ENCODE measurements at places on chromosomes 2 and 18.

DNA sequence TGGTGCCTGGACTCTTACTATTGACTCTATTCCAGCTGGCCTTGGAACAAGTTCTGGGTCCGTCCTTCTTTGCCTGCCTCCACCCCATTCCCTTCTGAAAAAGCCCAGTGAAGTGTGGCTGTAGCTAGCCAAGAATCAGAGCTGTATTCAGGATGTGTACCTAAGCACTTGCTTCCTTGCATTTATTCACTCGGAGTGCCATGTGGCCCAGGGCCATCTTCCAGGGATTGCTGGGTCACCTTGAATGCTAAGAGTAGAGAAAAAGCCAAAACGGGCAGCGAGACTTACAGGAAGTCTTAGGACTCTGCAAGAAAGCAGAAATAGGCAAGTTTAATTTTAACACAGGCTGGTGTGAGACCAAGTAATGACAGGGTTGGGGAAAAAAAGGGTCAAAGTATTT is 4.1 kb downstream of the ITGA6 start:
- DNase-seq = no peak

DNA sequence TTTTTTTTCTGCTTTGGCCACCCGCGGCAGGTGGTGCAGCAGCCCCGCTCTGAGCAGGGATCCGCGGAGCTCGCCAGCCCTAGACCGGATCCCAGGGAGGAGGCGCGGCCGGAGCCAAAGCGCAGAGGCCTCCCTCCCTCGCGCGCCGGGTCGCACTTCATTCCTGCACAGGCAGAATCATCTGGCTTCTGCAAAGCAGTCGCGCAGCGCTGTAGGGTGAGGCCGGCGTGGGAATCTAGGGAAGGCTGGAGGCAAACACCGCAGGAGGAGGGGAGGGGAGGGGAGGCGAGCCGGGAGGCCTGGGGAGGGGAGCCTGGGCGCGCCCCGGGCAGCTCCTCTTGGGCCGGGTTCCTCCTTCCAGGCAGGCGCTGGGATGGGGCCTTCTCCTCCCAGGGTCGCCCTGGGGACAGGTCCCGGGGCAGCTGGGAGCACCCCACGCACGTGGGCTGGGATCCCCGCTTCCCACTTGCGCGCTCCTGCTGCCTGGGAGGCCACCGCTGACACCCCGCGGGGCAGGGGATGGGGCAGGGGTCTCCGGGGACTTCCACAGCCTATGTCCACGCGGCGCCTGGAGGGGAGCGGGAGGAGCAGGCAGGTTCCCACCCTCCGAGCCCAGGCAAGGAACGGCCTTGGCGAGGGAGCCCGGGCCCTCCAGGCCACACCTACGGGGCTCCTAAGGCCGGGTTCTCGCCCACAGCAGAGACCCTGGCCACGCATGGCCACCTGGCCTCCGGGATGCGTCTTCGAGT is 45.0 kb downstream of the MBP start:
- DNase-seq = no peak

GRCh38 chr2:190235551-190236075 is 84.0 kb downstream of the HIBCH start:
- no peak for DNase-seq

DNA sequence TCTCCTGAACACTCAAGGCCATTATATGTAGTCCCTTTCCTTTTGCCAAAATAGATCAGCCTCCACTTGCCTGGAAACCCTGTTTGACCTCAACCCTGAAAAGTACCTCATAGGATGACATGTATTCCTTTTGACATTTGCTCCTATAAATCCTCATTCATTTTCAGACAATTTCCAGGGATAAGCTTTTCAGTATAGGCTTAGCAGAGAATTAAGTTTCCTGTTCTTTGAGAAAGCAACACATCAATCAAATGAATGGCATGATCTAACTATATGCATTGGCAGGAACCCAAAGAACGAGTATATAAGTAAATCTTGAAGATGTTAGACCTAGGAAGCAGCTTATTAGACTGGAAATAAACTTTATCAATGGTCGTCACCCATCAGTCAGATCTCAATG is 483.0 kb downstream of the CCDC85A start:
- no peak for DNase-seq

DNA sequence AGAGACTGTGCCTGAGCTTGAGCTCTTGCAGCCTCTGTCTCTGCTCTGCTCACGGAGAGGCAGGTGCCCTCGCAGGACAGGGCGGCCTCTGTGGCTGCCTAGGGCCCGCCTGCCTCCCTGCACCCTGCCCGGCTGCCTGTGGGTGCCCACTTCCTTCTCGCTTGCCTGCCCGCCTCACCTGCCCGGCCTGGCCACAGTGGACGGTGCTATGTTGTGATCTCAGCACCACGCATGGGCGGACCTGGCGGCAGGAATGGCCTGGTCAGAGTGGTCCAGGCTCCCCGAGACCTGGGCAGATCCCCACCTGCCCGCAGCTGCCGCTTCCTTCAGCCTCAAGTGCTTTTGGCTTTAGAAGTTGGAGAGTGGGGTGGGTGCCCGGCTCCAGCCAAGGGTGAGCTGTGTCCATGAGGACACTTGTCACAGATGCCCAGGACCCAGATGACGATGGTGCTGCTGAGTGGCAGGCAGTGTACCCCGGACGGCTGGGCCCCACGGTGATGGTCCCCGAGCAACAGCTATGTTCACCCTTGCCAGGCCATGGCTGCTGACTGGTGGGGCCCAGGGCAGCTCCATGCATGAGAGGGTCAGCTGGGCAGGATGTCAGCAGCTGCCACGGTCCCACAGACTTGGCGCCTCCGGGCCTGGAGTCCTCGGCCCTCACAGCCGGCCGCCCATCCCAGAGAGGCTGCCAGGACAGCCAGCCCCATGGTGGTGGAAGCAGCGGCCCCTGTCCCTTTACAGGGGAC is 25.3 kb downstream of the RTP5 start:
- no peak for DNase-seq

- no peak for DNase-seq
Observed at GRCh38 chr18:50011813-50012435, 183.0 kb downstream of the MYO5B start.

- DNase-seq = no peak
Observed at GRCh38 chr2:53583583-53583982, 184.0 kb upstream of the CHAC2 start.

- no peak for DNase-seq
Observed at GRCh38 chr2:104862058-104862941, 8.4 kb downstream of the POU3F3 start.

GRCh38 chr2:158546412-158547144 is 89.8 kb downstream of the PKP4 start:
- no peak for DNase-seq

GRCh38 chr2:112684415-112684775 is 36.4 kb upstream of the NT5DC4 start:
- DNase-seq = no peak

DNA sequence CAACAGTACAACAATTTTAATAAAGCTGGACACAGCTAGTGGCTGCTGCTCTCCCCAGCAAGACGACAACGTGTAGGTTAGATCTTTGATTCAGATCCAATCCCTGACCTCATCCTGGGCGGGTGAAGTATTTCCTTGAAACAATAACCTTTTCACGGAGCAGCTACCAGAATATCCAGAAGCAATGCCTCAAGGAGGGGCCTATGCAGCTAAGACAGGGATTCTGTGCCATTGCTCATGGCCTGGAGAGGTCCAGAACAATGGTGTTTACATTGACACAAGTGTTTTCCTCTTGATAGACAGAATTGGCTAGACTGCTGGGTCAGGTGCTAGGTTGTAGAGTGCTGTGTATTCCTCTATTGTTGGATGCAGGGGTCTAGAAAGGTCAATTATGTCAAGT is 520.1 kb downstream of the BCL11A start:
- DNase-seq = no peak

- no peak for DNase-seq
Observed at GRCh38 chr18:22585333-22585732, 167.6 kb upstream of the CTAGE1 start.

GRCh38 chr2:11102956-11103860 is 52.1 kb upstream of the SLC66A3 start:
- no peak for DNase-seq

- no peak for DNase-seq
Observed at GRCh38 chr2:57674025-57674424, 372.6 kb upstream of the VRK2 start.

DNA sequence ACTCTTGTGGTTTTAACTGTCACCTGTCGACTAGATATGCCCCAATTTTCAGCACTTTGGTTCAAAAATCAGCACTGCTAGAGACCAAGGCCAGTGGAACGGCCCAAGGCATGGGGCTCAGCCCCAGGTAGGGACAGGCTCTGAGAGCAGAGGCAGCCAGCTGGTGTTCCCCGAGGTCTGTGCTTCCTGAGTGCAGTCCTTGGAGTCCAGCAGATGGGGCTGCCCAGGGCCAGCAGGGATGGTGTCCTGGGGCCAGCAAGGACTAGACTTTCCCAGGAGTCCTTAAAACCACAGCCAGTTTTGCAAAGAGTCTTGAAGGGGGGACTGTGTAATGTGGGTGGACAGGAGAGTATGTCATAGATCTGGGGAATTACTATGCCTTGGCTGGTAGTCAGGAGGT is 56.3 kb downstream of the POMC start:
- no peak for DNase-seq

DNA sequence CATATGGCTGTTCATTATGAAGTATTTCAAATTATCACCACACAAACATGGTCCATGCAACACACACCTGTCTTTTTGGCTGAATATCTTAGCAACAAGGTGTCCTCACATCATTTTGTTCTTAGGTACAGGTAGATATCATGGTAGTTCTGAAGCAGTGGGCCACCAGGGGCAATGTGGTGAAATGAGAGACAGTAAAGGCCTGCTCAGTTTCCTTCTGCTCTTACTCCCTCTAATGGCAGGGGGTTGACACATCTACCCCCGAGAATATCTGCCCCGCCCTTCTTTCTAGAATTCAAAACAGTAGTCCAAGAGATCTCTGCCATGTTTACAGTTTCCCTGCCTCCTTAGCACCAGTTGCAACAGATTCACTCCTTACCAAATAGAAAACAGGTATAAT is 147.0 kb upstream of the KLHL14 start:
- no peak for DNase-seq

GRCh38 chr2:26627350-26628105 is 13.6 kb downstream of the CIB4 start:
- no peak for DNase-seq

DNA sequence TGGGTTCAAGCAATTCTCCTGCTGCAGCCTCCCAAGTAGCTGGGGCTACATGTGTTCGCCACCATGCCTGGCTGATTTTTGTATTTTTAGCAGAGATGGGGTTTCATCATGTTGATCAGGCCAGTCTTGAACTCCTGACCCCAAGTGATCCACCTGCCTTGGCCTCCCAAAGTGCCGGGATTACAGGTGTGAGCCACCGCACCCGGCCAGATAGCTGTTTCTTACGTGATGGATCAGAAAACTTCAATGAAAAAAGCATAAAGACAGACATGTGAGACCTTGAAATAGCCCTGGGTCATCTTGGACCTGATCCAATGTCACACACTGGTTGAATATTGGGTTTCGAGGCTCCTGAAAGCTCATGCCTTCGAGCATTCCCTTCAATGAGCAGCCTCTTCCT is 66.7 kb upstream of the RTN4 start:
- DNase-seq = no peak

- no peak for DNase-seq
Observed at GRCh38 chr2:238906254-238906935, 58.5 kb downstream of the TWIST2 start.

DNA sequence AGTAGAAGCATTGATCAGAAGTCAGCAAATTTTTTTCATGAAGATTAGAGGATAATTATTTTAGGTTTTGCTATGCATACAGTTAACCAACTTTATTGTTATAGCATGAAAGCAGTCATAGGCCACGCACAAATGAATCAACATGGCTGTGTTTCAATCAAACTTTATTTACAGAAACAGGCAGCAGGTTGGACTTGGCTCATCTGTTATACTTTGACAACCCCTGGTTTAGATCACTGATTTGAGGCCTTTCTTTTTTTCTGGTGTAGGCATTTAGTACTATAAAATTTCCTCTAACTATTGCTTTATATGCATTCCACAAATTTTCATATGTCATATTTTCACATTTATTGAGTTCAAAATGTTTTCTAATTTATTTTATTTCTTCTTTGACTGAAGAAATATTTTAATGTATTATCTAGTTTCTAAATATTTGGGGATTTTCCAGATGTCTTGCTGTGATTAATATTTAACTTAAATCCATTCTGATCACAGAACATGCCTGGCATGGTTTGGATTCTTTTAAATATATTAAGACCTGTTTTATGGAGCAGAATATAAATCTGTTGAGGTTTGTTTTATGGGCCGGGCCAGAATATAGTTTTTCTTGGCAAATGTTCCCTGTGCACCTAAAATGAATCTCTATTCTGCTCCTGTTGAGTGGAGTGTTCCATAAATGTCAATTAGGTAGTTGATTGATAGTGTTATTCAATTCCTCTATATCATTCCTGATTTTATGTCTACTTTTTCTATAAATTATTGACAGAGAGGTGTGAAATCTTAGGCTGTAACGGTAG is 116.3 kb upstream of the KLHL29 start:
- DNase-seq = no peak

- DNase-seq = no peak
Observed at GRCh38 chr2:162182395-162182794, 30.3 kb upstream of the GCG start.

DNA sequence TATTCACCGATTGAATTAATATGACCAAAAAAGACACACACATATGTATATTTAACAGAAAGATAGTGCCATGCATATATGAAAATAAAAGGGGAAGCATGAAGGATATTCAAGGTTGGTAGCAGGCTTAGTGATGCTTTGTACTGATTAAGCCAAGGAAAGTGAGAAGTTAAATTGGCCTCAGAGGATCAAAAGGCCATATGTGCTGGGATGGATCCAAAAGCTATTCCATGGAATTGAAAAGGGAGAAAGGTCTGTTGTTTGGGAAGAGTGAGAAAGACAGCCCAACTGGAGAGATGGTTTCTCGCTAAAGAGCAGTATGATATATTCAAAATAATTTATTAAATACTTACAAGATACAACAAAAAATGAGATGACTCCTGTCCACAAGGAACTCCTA is 65.9 kb downstream of the INSIG2 start:
- DNase-seq = no peak

GRCh38 chr18:49563701-49564517 is 2.1 kb downstream of the LIPG start:
- no peak for DNase-seq

- DNase-seq = no peak
Observed at GRCh38 chr2:11559066-11559785, 25.4 kb downstream of the GREB1 start.

GRCh38 chr2:46798998-46799698 is 116.5 kb downstream of the MCFD2 start:
- no peak for DNase-seq

- no peak for DNase-seq
Observed at GRCh38 chr2:226115832-226116200, 683.8 kb downstream of the IRS1 start.

DNA sequence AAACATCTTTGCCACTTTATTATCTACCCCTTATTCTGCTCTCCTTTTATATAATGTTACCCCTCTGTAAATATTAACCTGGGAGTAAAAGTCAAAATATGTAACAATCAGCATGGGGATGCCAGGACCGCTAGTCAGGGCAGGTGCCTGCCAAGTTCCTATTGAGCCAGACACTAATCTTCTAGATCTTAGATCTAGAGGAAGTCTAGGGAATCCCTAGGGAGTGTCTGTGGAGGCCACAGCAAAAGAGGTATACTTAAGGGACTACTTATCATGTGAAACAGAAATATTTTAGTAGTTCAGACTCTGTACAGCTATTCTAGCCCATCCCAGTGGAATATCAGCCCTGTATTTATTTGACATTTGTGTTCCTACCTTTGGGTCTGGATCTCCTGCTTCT is 600.8 kb upstream of the CDH2 start:
- DNase-seq = no peak
